Cardiac septum (tissue), 1 donor: ENCODE measurements at places on chromosomes 6 and 20.

DNA sequence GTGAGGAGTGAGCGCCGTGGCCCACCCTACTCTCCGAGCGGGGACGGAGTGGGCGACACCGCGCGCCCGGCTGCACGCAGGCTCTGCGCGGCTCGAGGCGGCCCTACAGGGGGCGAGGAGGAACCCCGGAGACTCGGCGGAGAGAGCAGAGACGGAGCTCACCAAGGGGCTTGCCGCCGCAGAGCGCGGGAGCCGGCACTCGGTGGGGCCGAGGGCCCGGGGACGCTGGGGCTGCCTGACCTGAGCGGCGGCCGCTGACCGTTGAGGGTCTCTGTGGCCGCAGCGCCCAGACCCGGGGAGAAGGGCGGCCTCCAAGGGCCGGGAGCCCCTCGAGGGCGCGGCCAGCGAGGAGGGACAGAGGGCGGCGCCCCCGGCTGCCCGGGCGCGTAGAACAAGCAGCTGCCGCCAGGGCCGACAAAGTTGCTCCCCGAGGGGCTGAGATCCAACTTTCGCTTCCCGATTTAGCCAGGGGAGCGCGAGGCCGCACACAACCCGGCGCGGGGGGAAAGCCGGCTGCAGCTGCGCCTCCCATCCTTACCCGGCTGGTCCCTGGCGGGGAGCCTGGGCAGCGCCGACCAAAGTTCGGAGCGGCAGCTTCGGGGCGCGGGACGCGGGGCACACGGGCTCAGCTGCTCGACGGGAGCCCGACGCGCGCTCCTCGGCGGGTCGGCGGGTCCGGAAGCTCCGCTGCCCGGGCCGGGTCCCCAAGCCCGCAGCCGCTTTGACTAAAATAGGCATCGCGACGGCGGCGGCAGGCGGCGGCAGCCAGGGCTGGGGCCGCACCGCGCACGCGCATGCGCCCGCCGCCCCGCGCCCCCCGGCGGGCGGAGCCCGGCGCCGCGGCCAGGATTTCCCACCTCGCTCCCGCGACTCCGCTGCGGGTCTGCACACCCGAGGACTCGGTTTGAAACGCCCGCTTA is 43.1 kb downstream of the POPDC3 start:
- peak; percentile 81 for DNase-seq

DNA sequence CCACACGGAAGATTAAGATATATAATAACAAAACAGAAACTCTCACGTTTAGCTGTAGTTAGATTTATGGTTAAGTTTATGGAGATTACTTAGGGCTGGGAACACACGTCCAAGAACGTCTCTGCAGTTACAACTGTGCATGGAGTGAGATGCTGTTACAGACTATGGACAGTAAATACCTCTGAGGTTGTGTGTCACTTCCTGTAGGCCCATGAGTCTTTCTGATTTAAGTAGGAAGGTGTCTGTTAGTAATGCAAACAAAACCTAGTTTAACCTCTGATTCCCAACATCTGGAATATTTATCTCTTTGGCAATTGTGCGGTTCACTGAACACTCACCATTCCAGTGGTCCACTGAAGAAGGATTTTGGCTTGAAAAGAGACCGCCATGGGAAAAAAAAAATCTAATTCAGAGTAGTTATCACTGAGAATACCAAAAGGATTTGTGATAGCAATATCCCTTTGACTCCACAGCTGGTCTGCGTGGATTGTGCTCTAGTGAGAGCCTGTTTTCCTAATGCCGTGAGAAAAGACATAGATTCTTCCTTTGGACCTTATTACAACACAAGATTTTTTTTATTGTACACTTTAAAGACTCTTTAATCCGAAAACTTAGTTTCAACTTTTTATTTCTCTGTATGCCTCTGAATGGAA is 478.2 kb upstream of the CITED2 start:
- DNase-seq, result no peak

DNA sequence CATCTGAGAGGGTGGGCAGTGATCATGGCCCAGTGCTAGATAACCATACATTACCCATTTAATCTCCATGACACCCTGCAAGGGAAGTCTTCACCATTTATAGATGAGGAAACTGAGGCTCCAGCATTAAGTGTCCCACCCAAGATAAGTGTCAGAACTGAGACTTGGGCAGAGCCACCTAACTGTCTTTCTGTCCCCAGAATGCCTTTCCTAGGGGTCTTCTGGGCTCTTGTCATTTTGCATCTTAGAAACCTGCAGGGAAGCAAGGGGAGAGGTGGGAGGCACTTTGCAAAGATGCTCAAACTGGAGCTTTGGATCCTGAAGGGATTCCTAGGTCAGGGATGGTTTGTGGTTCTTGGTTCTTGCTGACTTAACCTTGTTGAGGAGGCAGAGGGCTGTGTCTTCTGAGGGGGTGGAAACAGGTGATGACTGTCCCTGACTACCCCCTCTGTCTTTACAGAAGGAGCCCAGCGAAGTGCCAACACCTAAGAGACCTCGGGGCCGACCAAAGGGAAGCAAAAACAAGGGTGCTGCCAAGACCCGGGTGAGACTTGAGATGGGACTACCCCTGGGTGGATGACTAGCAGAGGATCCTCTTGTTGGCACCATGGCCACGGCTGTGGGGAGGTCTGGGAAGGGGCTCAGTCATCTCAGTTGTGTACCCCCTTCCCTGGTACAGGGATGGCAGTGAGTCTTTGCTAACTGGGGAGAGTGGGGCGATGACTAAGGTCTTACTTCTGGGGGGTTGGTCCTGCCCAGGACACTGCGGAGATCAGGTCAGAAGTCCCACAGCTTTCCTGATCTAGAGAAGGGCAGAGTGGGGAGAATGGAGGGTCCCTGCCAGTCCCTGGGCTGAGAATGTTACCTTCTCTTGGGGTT is 5.8 kb downstream of the HMGA1 start:
- peak; percentile 49 for DNase-seq

DNA sequence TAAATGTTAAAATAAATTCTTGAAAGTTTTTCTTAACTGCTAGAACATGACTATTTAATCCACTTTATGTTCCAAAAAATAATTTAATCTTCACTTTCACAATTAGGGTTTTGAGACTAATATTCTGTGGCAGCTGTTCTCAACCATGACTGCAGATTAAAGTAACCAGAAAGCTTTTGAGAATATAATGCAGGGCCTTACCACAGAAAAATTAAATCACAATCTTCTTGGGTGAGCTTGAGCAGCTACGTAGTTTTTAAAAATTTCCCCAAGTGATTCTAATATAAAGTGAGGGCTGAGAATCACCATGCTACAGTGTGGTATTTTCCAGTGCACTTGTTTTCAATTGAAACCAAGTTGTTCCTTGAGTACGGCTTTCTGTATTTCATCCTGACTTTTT is 196.6 kb upstream of the PTCHD4 start:
- DNase-seq, result no peak

GRCh38 chr6:43021270-43022047 is at the start of gene RRP36:
TSS of gene RRP36 (plus strand) at chr6:43021623. CDS start at chr6:43021655, 32 bp downstream.
- peak; percentile 94 for DNase-seq

- no peak for DNase-seq
Measured at GRCh38 chr6:5984150-5985089, 22.3 kb downstream of the NRN1 start.

- DNase-seq, result no peak
Measured at GRCh38 chr20:650954-651353, 2.0 kb downstream of the SRXN1 start.

DNA sequence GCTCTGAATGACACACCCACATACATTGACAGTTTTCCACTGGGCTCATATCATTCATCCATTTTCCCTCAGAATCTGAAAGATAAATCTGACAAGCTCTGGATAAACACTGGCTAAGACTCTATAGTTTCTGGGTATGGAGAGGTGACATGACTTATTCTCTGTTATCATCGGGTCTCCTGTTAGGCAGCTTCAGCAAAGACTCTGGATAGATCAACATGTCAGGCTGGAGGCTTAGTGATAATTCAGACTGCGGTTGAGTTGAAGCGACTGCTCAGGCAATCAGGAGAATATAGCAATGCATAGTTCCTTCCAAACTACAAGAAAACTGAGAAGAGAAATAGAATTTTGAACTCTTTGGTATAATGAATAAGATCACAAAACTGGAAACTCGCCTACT is 394.6 kb downstream of the CBLN4 start:
- no peak for DNase-seq

GRCh38 chr6:89400912-89401399 is 11.1 kb downstream of the RRAGD start:
- DNase-seq, result no peak

GRCh38 chr20:33400812-33401183 is 521 bp downstream of the CDK5RAP1 start:
- no peak for DNase-seq

GRCh38 chr6:52549428-52549827 is 27.4 kb downstream of the TRAM2 start:
- no peak for DNase-seq

DNA sequence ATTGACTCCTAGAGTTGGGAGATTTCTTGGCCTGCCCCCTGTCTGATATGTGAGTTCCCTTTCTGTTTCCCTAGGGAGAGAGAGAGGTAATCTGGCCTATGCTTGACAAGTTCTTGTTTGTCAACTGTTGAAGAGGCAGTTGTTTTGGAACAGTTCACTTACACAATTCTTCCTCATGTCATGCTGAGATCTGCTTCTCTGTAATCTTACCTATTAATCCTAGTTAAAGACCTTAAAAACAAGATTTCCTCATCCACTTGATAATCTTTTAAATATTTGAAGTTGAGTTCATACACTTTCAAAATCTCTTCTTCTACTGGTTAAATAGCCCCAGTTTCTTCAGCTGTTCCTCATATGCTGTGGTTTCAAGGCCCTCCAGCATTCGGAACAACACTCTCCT is 89.9 kb downstream of the FIG4 start:
- DNase-seq, result no peak

- DNase-seq, result no peak
Measured at GRCh38 chr6:106056746-106057390, 29.3 kb upstream of the PRDM1 start.

DNA sequence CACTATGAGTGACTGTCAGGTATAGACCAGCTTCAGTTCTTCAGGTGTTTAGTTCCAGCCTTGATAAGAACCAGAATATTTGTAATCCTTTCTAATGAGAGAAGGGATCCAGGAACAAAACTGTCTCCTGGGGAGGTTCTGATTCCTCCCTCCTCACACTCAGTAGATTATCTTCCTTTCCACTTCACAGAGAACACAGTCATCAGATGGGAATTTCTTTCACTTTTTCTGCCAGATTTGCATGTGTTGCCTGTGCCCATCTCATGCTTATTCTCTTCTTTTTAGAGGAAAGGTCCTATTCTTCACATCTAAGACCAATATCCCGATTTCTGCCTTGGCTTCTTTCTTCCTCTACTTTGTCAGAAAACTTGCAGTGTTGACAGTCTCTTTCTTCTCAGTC is 50.8 kb downstream of the CD109 start:
- no peak for DNase-seq

GRCh38 chr6:159074120-159074684 is 29.4 kb upstream of the TAGAP start:
- DNase-seq, result no peak

GRCh38 chr6:26064619-26065257 is 22.5 kb upstream of the HFE start:
- no peak for DNase-seq
